Mammary microvascular endothelial cell (primary cell): ENCODE measurements at places on chromosomes 1 and 21. TPM values are rescaled to one million over a fixed set of nuclear protein-coding genes. Genes with fewer than 3 reads are reported as not detected.

CTTNBP2NL gene
- total RNA-seq, result 23.7 and 26.2 TPM in 2 replicates

FBXO2 gene
- 0.74 TPM in 1 of 2 replicates, not detected in the other for total RNA-seq

CYP4B1 gene
- not detected in 2 replicates for total RNA-seq

MYOG gene
- total RNA-seq, result not detected in 2 replicates

SLC44A3 gene
- total RNA-seq, result 0.15 and 0.27 TPM in 2 replicates

SPRR3 gene
- not detected in 2 replicates for total RNA-seq

TNFRSF8 gene
- not detected in 2 replicates for total RNA-seq

VCAM1 gene
- 2.3 and 3.0 TPM in 2 replicates for total RNA-seq

LRRC40 gene
- total RNA-seq, result 22.9 and 26.2 TPM in 2 replicates

HAO2 gene
- total RNA-seq, result not detected in 2 replicates

GABPA gene
- 16.1 and 17.5 TPM in 2 replicates for total RNA-seq

HPCAL4 gene
- total RNA-seq, result not detected in 2 replicates

KCNE2 gene
- total RNA-seq, result not detected in 2 replicates

HSD3B1 gene
- not detected in 2 replicates for total RNA-seq

NBPF6 gene
- total RNA-seq, result not detected in 2 replicates

RASSF5 gene
- total RNA-seq, result 0.07 and 0.39 TPM in 2 replicates

ERO1B gene
- 2.8 and 3.4 TPM in 2 replicates for total RNA-seq

AMPD1 gene
- not detected in 2 replicates for total RNA-seq

CD53 gene
- total RNA-seq, result not detected in 2 replicates

OR11L1 gene
- not detected in 2 replicates for total RNA-seq

PRELP gene
- total RNA-seq, result 0.07 TPM in 1 of 2 replicates, not detected in the other

SLC5A9 gene
- total RNA-seq, result not detected in 2 replicates
